SJSA1 (cell line): ENCODE measurements at places on chromosomes 12 and 14. TPM values are rescaled to one million over a fixed set of nuclear protein-coding genes. Genes with fewer than 3 reads are reported as not detected.

DNA sequence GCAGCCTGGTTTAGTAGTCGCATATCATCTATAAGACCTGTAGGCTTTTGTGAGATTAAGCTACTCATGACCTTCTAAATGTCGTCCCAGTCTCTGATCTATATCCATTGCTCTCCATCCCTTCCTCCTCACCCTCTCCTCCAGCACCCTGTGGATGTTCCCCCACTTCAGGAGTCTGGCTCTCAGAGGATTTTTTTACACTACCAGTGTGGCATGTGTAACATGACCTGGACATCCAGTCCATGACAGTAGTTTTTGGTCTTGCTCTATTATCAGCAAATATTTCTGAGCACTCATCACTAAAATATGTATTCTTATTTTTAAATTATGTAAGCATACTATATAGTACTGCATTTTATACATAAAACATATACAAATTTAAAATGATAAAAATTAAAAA lies 142.1 kb downstream of the DYRK2 start:
- DNase-seq = no peak

GRCh38 chr12:32418903-32419519 lies 19.7 kb downstream of the FGD4 start:
- DNase-seq = no peak

DNA sequence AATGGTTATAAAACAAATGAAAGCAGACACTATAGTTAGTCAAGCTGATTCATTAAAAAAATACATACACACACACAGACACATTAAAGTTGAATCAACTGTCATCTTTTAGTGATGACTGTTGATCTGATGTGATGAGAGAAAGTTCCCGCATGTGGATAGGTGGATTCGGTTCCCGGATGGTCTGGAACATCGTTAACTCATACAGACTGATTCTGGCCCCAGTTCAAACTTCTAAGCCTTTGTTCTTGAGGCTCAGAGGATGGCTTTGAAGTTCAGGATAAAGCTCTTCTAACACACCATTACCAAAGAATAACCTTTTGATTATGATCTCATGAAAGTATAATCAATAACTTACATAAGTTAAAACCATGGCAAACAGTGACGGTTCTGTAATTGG lies 27.5 kb downstream of the WIF1 start:
- no peak for DNase-seq

GRCh38 chr12:96500693-96501092 lies 11.3 kb downstream of the CFAP54 start:
- DNase-seq = no peak

DNA sequence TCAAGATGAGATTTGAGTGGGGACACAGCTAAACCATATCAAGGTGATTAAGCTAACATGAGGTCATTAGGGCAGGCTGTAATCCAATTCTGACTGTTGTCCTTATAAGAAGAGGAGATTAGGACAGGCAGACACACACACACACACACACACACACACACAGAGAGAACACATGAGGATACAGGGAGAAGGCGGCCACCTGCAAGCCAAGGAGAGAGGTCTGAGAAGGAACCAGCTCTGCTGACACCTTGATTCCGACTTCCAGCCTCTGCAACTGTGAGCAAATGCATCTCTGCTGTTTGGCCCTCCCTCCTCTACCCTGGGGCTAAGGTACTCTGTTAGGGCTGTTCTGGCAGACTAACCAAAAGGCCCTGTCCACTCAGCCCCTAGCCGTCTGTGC lies 112.5 kb upstream of the GSC start:
- DNase-seq = no peak

The PAX9 gene
- 1.0 and 3.8 TPM in 2 replicates for total RNA-seq

The SDR9C7 gene
- not detected in 2 replicates for total RNA-seq

The SRGAP1 gene
- total RNA-seq = 3.7 and 4.1 TPM in 2 replicates
